ENCODE measurements at places on chromosomes 2 and 18.

- no peak for DNase-seq
These were observed 5.0 kb downstream of the ACTR2 start for GRCh38 chr2:65232636-65233035.

GRCh38 chr2:235587202-235587601 is 93.4 kb downstream of the AGAP1 start:
- DNase-seq = no peak

- no peak for DNase-seq
These were observed 629.9 kb upstream of the ACVR2A start for GRCh38 chr2:147214914-147215313.

DNA sequence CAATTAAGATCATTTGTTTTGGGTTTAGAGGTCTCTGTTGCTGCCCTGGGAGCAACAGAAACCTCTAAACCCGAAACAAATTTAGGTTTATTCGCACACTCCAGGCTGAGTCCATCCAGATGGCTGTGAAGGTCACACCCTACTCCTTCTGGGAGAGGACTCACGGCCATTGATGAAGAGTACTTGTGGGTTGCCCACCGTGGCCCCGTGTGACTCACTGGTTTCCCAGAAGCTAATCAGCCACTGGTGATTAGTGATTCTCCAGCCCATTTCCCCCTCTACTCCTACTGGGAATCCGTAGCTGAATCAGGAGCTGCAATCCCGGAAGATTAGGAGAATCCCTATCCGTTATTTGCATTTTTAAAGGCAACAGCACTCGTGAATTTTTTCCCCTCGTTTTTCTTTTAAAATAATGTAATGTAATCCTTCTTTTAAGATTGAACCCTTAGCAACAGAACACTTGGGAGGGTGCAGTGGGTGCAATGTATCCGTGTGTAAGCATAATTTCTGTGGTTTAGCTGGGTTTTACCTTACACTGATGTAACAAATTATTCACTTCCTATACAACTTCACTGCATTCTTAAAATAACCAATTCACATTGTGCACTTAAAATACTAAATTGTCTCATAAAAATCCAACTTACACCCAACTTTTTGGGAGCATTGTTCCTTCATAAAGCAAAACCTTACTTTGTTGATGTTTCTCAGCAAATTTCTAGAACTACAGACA is 27.5 kb upstream of the EPAS1 start:
- DNase-seq = no peak

DNA sequence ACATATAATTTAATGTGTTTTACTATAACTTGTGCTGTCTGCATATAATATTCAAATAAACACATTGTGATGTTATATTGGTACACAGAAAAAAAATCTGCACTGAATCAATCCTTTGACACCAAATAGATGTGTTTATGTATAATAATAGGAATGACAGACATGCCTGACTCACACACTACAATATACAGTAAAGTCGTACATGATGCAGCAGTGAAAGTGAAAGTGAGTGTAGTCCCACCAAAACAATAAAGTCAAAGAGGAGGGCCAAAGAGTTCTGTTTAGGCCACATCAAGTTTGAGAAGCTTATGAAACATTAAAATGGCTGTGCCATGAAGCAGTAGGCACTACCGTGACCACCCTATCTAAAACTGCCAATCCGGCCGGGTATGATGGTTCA is 8.2 kb upstream of the RBM44 start:
- no peak for DNase-seq

- no peak for DNase-seq
These were observed 113.7 kb downstream of the SPOPL start for GRCh38 chr2:138615257-138615656.

GRCh38 chr18:32771871-32772580 is 797 bp downstream of the KLHL14 start:
- peak; percentile 50 for DNase-seq

Data from H9 (cell line).